ENCODE measurements at places on chromosomes 6 and 20.

- DNase-seq: no peak
Observed at GRCh38 chr6:47135772-47136171, 93.6 kb upstream of the ADGRF1 start.

- no peak for DNase-seq
Observed at GRCh38 chr6:30918670-30919069, 4.6 kb downstream of the VARS2 start.

- no peak for DNase-seq
Observed at GRCh38 chr6:158312672-158313397, 570 bp downstream of the TULP4 start.

- DNase-seq: no peak
Observed at GRCh38 chr20:19849341-19850197, 91.5 kb downstream of the RIN2 start.
